ENCODE measurements at places on chromosomes 6 and 20.

- no peak for DNase-seq
Observed at GRCh38 chr20:10388597-10388996, 45.4 kb downstream of the MKKS start.

DNA sequence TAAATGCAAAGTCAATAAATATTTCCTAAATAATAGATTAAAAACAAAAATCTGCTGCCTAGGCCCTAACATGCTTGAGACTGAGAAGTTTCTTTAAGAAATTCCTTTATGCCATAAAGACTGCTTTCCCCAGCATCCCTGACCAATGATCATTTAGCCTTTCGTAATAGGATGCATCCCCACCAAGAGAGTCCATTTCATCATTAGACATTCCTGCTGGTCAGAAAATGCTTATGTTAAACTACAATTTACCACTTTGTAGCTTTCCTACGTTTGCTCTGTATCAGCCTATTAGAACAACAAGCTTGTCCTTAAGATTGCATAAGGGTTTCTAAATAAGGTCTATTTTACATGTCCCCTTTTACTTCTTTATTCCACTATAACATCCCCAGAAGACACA lies 59.8 kb upstream of the HSF2 start:
- DNase-seq = no peak

GRCh38 chr6:35945650-35946025 lies 24.7 kb upstream of the SRPK1 start:
- DNase-seq = no peak

DNA sequence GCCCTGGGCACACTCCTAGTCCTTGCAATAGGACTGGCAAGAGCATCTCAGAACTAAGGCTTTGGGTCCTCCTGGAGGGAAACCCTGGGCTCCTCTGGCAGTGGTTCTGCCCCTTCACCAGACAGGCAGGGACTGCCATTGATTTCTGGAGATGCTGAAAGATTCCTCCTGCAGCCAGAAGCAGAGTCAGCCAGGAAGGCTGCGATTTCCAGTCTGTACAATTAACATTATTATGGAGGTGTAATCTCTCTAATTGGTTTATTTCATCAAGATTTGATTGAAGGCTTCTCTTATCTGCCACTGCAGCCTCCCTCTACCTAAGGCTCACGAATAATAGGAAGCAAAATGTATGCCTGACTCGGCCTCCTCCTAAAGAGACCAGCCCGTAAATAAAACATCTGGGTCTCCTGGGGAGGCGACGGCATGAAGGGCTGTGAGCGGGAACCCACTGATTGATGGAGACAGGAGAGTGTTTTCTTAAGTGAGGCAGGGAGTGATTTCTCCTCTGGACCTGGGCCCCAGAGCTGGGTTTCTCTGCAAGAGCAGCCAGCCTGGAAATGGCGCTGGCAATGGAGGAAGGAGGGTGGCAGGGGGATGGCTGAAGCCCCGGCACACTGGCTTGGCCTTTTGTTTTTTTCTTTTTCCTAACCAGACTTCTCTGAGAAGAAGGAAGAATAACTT lies 689.6 kb downstream of the DHX35 start:
- DNase-seq = no peak

- DNase-seq = no peak
Observed at GRCh38 chr6:15423286-15423993, 177.6 kb downstream of the JARID2 start.

DNA sequence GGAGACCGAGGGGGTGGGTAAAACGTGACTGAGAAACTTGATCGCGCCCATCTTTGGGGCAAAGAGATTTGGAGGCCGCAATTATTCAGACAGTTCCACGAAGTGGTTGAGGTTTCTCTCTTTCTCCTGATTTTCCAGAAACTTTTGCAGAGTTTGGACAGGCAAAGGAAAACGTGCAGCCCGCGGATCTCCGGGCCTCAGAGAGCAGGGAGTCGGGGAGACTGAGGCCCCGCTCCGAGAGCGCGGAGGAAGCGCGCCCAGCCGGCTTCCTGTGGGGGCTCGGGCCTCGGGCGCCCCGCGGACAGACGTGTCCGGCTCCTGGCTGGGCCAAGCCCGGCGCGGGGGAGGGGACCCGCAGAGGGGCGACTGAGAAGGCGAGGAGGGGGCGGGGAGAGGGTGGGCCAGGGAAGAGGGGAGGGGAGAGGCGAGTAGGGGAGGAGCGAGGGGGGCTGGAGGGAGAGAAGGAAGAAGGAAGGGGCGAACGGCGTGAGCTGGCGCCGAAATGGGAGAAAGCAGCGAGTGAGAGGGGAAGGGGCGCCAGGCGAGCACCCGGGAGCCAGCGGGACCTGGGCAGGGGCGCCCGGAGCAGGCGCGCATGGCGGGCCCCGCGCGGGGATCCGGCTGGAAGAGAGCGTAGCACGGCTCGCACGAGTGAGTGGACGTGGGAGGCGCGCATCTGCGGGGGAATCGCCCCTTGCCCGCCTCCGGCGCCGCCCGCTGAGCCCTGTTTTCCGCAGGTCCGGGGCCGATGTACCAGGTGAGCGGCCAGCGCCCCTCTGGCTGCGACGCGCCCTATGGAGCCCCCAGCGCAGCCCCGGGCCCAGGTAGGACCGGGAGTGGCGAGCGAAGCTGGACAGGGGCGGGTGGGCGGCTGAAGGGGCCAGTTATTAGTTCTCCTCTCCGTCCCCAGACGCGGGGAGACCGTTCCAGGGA lies at the start of gene MDFI:
TSS of gene MDFI (plus strand) at position 467 of the 933 bp plus-strand sequence. CDS start at position 749, 282 bp downstream.
- no peak for DNase-seq

GRCh38 chr6:149128489-149129145 lies 188.9 kb upstream of the TAB2 start:
- no peak for DNase-seq

DNA sequence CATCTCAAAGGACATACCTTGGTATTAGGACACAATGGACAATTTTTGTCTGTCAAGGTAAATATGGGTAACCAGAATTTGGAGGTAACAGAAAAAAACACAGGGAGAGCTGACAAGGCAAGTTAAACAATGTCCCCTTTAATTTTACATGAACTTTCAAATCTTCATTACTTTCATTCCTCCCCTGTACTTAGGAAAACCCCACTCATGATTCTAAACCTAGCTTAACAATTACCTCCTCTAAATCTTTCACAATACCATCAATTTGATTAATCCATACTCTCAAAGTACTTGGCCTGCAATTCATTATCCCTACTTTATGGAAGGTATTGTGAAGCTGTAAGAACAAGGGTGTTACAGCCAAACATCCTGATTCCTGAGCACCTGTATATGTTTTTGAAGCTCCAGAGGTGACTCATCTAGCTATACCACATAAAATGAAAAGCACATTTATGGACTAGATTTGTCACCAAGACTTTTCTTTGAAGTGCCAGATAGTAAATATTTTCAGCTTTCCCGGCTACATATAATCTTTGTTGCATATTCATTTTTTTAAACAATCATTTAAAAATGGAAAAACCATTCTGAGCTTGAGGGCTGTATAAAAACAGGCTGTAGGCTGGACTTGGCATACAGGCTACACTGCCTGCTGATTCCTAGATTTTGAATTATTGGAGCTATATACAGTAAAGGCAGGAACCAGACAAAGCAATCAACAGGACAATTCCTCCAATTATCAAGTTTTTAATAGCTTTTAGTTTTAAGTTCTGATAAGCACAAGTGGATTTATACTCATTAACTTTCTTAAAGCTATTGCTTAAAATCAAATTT lies 22.9 kb downstream of the DEK start:
- DNase-seq = no peak

DNA sequence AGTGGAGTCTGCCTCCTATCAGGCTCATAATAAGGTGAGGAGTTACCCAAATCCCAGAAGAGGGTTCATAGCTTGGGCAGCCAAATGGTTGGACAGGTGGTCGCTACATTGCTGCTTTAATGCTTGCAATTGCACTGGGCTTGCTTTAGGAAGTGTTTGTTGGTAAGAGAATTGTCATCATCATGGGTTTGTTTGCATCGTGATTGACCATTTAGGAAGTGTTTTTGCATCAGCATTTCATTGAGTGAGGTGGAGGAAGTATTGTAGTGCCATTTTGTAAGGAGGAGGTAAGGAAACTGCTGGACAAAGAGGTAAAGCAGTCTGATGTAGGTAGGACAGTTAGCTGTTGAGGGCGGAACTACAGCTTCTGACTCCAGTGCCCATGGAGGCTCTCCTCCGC lies 101.5 kb downstream of the ARID1B start:
- DNase-seq = no peak

DNA sequence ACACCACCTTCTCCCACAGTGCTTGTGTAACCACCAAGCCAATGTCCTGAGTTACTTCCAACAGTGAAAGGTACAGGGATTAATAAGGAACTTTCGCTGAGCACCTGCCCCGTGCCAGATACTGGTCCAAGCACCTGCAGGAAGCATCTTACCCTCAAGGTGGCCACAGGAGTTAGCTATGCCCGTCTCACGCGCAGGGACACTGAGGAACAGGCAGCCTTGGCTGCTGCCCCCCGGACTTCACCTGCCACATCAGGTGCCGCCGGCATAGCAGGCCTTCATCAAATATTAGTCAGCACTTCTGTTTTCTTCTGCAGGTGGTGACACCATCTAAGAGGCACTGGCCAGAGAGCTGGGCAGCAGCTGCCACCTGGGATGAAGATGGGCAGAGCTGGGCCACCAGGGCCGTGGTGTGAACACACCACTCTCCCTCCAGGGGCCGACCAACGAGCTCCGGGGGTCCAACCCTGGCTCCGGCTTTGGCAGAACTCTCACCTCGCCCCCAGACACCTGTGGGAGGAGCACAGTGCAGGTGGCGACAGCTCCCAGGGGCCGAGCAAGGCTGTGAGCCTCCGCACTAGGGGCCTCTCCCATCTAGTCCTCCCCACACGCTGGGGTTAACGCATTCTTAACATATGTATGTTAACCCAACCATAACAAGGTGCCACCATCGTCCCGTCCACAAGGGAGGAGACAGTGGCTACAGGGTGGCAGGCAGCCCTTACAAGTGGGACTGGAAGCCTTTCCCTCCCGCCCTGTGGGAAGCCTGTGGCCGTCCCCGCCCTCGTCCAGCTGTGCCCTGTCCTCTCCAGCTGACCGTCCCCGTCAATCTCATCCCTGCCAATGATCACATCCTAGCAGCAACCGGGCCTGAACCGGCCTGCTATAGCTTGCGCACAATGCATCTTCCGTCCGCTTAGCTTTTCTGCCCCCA lies 2.9 kb upstream of the PPDPF start:
- no peak for DNase-seq

DNA sequence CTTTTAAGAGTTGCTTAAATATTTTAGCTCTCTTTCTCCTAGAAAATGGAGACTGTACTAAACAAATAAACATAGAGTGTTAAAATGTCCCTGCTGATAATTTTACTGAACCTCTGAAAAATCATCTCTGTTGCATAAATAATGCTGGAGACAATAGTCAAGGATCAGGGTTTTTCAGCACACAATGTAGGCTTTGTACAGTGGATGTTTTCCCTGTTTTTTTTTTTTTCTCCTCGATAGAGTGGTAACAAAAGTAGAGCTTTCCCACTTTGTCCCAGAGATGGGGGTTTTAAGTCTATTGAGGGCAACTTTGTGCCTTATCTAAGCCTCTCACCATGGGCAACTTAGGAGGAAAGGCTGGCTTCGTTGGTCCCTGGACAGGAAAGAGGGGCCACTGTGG lies 222.6 kb upstream of the HDDC2 start:
- no peak for DNase-seq

DNA sequence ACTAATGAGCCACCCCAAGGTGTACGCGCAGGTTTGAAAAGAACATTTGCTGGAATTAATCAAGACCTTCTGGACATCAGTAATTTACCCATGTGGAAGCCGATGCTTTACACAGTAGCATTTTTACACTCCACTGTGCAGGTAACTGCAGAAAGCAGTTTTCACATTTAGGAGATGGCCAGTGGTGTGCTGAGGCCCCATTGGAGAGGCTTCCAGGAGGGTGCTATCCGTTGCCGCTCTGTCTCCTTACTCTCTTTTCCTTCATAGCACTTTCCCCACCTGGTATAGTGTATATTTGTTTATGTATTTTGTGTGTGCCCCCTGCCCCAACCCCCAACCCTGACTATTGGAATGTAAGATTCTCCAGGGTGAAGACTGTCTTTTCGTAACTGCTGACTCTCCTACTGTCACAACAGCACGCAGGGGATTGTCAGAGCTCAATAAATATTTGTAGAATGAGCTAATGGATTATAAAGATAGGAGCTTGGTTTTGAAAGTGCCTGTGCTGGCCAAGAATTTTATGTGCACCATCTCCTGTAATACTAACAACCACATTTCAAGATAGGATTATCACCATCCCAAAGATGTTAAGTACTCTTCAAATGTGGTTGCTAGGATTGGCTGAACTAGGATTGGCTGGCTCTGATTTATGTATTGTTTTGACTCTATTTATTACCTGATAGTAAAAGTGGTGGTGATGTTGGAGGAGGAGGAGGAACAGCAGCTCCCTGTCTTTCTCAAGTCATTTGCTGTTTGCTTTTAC lies 74.0 kb upstream of the GLP1R start:
- no peak for DNase-seq

DNA sequence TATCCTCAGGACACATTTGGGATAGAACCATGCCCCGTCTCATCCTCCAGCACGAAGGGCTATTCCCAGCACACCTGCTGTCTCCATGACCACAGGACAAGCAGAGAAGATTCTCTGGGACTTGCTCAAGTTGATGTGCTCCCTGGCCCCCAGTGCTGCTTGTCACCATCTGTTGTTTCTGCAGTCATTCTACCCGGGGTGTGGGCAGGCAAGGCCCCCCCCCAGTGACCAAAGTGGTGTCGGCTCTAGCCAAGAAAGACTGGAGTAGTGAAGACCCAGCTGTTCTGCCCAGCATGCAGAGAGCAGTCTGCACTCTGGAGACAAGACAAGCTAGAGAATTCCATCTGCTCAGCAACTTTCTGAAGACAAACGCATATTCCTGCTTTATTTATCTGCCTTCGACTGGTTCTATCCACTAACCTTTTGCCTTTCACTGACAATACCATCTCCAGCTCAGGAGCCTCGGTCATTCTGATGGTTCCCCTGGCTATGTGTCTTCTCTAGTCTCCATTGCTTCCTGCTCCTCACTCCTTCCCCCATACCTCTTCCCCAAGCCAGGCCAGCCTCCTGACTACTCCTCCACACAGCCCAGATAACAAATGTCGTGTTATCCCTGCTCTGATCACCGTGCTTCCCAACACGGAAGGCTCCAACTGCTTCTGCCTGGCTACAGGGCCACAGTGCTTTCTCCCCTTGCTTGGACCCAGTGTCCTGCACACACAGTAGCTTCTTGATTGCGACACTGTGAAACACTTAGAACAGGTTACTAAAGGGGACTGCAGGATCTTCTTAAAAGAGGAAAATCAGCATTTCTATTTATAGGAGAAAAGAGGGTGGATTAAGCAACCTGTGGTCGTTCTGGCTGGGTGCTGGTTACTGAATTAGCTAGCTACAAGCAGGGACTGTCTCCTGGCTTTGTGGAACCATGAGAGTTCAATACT lies 86.7 kb upstream of the EMILIN3 start:
- DNase-seq = no peak

GRCh38 chr6:113893866-113894265 lies 36.7 kb downstream of the MARCKS start:
- no peak for DNase-seq

DNA sequence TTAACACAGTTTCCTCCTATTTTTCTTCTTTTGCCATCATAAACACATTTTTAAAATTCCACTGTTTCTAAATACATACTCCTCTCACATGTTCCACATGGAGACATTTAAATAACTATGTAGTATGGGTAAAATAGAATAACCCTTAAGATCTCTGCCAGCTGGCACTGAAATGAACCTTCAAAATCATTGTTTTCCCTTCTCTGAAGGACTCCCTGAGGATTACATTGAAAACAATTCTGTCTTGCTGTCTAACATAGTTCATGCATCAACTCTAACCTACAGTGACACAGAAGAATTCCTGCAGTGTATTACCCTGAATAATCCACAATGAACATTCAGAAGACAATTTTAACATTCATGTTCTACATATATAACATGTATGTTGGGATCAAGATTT lies 1361.8 kb upstream of the CITED2 start:
- DNase-seq = no peak
